ENCODE measurements at places on chromosomes 4 and X.

DNA sequence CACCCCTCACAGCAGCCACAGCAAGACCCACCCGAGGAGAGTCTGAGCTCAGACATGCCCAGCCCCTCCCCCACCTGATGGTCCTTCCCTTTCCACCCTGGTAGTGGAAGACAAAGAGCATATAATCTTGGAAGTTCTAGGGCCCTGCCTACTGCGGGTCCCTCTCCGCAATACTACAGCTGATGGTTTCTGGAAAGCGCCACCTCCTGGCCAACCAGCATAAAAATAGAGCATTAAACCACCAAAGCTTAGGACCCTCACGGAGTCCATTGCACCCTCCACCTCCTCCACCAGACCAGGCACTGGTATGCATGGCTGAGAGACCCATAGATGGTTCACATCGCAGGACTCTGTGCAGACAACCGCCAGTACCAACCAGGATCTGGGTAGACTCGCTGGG lies 78.2 kb downstream of the SH3BGRL start:
- DNase-seq, result no peak

- no peak for DNase-seq
Observed at GRCh38 chr4:95293014-95293413, 255.8 kb downstream of the UNC5C start.

DNA sequence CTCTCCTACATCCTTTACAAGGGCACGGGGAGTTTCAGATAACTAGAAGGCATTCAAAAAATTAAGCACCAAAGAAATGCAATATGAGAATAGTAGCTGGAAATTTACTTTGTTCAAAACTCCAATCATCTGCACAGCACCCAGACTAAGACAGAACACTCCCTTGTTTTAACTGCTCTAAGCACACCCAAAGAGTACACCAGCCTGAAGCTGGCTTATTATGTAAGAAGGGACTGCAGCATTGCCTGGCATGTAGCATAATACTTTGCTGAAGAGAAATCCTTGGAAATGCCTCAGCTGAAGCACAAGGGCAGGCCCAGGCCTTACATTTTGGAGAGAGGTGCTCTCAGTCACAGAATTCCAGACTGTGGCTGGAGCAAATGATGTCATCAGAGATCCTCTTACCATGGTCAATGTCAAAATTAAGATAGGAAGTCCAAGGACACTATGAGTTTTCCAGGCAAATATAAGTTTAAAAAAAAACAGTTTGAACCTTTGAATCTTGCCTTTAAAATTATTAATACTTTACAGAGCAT lies 14.8 kb downstream of the ARHGEF6 start:
- DNase-seq, result no peak

GRCh38 chrX:141814213-141814857 lies 23.8 kb upstream of the MAGEC3 start:
- no peak for DNase-seq

DNA sequence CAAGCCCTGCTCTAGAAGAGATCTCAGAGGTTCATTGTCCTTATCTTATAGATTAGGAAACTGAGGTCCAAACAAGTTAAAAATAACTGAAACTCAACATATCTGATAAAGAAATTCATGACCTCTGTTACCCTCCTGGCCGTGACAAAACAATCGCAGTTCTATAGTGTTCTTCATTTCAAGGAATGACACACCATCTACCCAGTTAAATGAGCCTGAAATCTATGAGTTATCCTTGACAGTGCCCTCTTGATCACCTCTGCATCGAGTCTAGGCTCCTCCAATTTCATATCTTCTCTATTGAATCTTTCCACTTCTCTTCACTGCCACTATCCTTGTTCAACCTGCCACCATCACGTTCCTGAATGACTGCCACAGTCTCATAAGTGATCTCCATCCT lies 325.3 kb upstream of the TEX13C start:
- no peak for DNase-seq

DNA sequence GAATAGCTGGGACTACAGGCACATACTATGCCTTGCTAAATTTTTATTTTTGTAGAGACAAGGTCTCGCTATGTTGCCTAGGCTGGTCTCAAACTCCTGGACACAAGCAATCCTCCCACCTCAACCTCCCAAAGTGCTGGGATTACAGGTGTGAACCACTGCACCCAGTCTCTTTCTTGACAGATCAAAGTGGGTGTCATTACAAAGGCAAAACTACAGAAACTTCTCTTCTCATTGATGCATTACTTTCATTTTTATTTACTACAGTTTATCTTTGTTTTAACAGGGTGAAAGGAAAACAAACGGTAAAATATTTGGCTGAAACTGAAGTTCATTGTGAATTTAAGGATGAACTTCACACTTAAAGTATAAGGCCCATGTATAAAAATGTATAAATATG lies 74.6 kb downstream of the NAF1 start:
- no peak for DNase-seq

- no peak for DNase-seq
Observed at GRCh38 chr4:57494821-57495220, 384.6 kb upstream of the IGFBP7 start.

GRCh38 chr4:165308606-165309005 lies 18.9 kb upstream of the MSMO1 start:
- no peak for DNase-seq

- DNase-seq, result no peak
Observed at GRCh38 chrX:99909946-99910345, 500.1 kb downstream of the PCDH19 start.

- DNase-seq, result no peak
Observed at GRCh38 chr4:163486321-163486720, 8.2 kb upstream of the TMA16 start.

- DNase-seq, result no peak
Observed at GRCh38 chr4:74385386-74385785, 20.4 kb downstream of the EREG start.

GRCh38 chrX:42783451-42783850 lies 5.5 kb upstream of the PPP1R2C start:
- no peak for DNase-seq

GRCh38 chrX:47283015-47283771 lies 50.4 kb downstream of the USP11 start:
- DNase-seq, result peak; percentile 77

DNA sequence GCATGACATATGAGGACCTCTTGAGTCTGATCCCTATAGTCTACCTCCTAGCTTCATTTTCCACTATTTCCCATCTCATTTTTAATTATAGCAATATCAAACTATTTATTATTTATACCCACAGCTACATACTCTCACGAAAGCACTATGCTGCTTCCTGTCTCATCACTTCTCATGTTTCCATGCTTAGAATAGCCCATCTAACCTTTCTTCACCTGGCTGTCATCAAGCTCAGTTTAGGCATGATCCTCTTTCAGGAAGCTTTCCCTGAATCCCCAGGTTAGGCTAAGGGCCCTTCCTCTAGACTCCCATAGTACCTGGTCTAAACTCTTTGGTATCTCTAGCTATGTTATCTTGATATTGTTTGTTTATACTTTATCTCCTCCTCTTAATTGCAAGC lies 137.8 kb downstream of the TBC1D19 start:
- no peak for DNase-seq

DNA sequence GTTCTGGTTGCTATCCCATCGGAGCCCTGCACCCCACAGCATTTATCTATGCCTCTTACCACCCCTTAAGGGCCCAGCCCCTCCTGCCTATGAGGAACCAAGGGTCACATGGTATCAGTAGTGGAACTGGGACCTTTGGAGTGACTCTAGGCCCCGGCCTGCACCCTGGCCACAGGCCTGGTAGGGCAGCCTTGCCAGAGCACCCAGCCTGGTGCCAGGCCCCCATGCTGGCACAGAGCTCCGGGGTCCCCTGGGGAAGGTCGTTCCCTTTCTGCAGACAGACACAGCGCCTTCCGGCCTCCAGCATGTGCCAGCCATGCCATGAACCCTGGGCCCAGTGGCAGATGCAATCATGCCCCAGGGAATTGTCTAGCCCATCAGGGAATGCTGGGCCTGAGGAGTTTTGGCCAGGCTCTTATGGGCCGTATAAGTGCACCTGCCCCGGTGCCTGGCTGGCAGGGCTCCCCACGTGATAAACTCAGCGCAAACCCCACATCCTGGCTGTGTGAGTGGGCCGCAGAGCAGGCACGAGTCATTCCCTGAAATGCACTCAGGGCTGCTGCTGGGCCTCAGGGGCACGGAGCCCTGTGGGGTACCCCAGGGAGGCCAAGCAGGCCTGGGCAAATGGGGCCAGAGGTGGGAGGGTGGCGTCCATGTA lies 19.8 kb upstream of the ADD1 start:
- no peak for DNase-seq

DNA sequence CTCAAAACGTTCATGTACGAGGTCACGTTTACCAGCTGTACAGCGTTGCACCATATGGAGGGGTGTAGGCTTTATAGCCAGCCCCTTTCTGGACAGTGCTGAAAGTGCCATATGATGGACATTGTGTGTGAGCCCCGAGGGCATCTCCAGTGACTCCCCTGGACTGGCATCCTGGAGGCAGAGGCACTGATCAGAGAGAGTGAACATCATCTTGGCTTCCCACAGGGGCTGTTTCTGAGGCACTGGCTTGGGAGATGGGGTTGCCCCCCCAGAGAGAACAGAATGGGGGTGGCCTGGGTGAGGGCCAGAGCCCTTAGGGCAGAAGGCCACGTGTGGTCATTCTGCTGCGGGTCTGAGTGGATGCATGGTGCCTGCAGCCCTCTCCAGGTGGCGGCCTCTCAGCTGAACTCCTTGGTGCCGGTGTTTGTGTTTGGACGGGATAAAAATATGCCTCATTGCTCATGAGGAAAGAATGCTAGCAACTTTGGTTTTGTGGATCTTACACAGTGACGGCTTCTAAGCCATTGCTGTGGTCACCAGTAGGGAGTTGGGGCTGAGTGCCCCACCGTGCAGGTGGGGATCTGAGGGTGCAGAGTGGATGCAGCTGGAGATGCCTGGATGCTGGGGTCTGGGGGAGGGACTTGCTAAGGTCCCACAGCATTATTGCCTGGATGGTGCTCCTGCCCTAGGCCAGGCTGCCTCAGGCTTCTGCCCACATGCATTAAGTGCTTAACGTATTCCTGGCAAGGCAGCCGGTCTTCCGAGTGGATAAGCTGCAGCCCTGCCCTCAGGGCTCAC lies 3.4 kb downstream of the WFS1 start:
- DNase-seq, result no peak

DNA sequence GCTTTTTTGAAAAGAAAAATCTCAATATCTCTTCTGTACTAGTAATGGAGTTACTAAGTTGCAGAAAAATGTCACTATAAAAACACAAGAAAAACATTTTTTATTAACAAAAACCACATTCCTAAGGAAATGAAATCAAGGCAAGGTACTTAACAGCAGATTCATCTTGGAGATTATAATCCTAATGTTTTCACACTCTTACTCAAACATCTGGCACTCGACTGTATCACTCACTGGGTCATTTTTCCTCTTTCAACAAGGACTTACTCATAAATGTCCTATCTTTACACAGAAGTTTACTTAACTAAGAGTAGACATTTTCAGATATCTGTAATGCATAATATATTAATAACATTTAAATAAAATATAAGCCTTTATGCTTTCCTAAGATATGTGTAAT lies 216.6 kb downstream of the NR3C2 start:
- DNase-seq, result no peak

DNA sequence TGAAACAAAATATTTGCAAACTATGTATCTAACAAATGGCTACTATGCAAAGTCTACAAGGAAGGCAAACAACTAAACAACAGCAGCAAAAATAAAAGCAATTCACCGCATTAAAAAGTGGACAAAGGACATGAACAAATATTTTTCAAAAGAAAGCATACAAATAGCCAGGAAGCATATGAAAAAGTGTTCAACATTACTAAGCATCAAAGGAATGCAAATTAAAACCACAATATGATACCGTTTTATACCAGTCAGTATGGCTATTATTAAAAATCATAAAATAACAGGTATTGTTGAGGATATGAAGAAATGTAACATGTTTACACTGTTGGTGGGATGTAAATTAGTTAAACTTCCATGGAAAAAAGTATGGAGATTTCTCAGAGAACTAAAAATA lies 1106.7 kb downstream of the PDHA2 start:
- no peak for DNase-seq

- DNase-seq, result no peak
Observed at GRCh38 chr4:13605330-13605729, 22.2 kb downstream of the BOD1L1 start.

DNA sequence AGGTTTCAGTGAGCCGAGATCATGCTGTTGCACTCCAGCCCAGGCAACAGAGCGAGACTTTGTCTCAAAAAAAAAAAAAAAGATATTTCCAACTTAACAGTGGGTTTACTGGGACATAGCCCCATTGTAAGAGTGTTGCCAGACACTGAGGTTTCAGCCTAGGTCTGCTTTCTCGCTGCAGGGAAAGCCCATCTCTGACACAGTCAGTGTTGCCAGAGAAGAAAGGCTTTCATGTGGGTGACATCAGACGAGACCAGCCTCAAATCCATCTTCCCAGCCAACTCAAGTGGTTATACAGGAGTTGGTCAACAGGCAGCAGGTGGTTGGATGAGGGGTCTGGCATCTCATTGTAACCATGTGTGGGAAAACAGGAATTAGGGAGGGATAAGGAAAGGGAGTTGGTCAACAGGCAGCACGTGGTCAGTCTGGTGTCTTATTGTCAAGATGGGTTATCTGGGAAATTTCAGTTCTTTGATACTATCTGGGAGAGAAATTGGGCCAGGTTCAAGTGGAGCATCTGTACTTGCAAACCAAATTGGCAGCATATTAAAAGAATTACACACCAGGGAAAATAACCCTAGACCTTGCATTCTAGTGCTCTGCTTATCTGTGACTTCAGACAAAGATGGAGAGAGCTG lies 41.1 kb downstream of the NELFA start:
- no peak for DNase-seq

DNA sequence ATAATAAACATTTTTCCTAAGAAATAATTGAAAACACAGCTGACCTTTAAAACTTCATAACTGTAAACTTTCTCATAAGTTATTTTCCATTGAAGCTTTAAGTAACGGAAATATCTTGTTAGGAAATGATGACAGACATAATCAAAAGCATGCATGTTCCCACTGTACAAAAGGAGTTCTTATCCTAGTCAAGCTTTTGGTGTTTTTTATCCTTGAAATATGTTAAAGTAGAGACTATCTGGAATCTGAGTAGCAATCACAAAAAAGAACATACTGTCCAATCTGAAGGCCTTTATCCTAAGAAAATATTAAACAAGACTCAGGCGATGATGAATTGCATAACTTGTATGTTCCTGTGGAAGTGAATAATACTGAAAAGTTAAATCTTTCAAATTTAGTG lies 14.4 kb downstream of the GEMIN8 start:
- no peak for DNase-seq

- DNase-seq, result no peak
Observed at GRCh38 chr4:137238456-137239162, 293.7 kb downstream of the PCDH18 start.

DNA sequence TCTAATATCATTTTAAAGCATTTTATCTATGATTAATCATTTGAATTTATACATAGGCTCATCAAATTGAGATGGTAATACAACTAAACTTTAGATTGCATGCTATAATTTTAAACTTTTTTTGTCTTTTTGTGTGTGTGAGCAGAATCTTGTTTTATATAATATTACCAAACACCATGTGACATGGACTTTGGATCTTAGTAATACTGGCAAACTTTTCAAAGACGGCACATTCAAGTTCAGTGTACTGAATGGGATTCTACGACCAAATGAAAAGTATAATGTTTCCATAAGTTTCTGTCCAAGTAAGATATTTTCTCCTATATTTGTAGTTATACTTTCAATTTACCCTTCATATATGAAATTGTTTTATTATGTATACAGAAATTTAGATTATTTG lies 116.0 kb downstream of the CFAP47 start:
- no peak for DNase-seq
